Karpas-422 (cell line): ENCODE measurements at places on chromosomes 5 and 9. TPM values are rescaled to one million over a fixed set of nuclear protein-coding genes. Genes with fewer than 3 reads are reported as not detected.

Gene ANKRD34B
- total RNA-seq: not detected in 2 replicates

Gene NPDC1
- not detected in 2 replicates for total RNA-seq

Gene SLC22A4
- total RNA-seq: 0.52 TPM in 1 of 2 replicates, not detected in the other

Gene NIM1K
- 9.3 and 10.2 TPM in 2 replicates for total RNA-seq

Gene EMB
- 166 and 376 TPM in 2 replicates for total RNA-seq

Gene ZFP2
- total RNA-seq: 0.43 TPM in 1 of 2 replicates, not detected in the other

Gene DCAF10
- total RNA-seq: 24.6 and 34.8 TPM in 2 replicates

Gene ERAP2
- 33.7 and 60.5 TPM in 2 replicates for total RNA-seq

Gene C5
- total RNA-seq: 6.2 and 10.2 TPM in 2 replicates

Gene PCDHB3
- total RNA-seq: not detected in 2 replicates

Gene INVS
- total RNA-seq: 25.0 and 33.8 TPM in 2 replicates

Gene CYLC2
- not detected in 2 replicates for total RNA-seq

Gene ANKRD31
- 0.22 and 0.30 TPM in 2 replicates for total RNA-seq

Gene SPINK13
- total RNA-seq: not detected in 2 replicates

Gene SPINK6
- total RNA-seq: not detected in 2 replicates

Gene TRIM7
- total RNA-seq: 2.0 TPM in 1 of 2 replicates, not detected in the other

Gene NTRK2
- total RNA-seq: not detected in 2 replicates

Gene CYSTM1
- total RNA-seq: 17.8 and 28.5 TPM in 2 replicates

Gene SPEF2
- not detected in 2 replicates for total RNA-seq
